Activated CD8-positive, alpha-beta memory T cell treated with anti-CD3 and anti-CD28 coated beads, Interleukin-2, amount 50 U/mL, for 4 hours (primary cell): ENCODE measurements at places on chromosomes 6 and 20.

- peak; percentile 40 for DNase-seq
Observed at GRCh38 chr20:35226884-35227681, 593 bp downstream of the MMP24 start.

DNA sequence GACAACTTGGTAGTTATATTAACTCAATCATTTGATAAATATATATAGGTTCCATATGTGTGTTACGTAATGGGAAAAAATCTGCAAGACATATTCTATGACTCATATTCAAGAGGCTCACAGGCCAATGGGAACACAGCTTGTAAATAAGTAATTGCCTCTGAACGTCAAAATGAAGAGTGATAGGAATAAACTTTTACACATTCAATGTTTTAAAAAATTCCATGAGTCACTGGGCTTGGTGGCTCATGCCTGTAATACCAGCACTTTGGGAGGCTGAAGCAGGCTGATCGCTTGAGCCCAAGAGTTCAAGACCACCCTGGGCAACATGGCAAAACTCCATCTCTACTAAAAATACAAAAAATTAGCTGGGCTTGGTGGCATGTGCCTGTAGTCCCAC, 209.4 kb upstream of the MCHR2 start:
- no peak for DNase-seq

DNA sequence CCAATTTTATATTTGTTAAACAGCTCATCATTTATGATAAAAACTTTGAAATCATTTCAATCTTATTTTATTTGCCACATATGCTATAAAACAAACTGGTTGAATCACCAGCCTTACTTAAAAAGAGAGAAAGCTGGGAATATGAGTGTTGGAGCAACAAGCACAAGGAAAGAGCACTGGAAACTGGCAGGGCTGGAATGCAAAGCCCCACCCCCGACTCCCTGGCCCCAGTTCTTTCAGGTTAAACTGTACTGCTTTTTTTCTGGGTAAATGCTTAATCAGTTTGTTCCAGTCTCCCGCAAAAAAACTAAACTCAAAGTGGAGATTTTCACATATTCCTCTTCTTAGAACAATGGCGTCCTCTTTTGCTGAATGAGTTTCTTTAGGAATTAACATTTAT, 433.8 kb upstream of the NOX3 start:
- DNase-seq = no peak

- DNase-seq = no peak
Observed at GRCh38 chr20:10771435-10772140, 97.8 kb upstream of the JAG1 start.

GRCh38 chr6:87093651-87094050, 1.3 kb downstream of the CGA start:
- DNase-seq = no peak

DNA sequence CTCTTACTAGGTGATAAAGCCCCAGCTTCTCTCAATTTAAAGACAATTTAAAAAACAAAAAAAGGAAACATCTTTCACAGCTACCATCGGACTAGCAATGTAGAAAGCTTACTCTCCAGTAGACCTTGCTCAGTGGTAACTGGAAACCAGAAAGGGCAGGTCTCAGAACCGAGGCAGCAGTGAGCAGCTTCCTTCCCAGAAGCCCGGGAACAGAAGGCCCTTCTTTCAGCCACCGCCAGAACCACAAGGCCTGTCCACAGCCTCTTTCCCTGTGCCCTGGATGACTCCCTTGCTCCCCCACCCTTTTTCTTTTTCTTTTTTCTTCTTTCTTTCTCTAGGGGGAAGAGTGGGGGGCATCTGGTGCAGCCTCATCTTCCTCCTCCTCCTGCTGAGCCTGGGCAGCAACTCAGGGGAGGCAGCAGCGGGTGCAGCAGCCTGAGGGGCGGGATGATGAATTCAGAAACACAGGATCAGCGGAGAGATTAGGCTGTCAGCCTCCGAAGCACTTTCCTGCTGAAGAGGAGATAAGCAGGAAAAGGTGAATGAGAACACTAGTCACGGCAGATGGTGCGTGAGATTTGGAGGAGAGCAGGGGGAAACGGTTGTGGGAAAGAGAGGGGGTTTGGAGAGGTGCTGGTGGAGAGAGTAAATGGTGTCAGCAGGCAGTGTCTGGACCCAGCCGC, 158.5 kb downstream of the ID4 start:
- no peak for DNase-seq

- DNase-seq = peak; percentile 41
Observed at GRCh38 chr6:26183581-26184366, 96.5 kb downstream of the HFE start.

GRCh38 chr6:51382847-51383246, 564.2 kb downstream of the TFAP2B start:
- no peak for DNase-seq

- no peak for DNase-seq
Observed at GRCh38 chr6:96934087-96934486, 9.6 kb downstream of the KLHL32 start.

GRCh38 chr6:75206576-75207342, 906 bp upstream of the COL12A1 start:
- no peak for DNase-seq

DNA sequence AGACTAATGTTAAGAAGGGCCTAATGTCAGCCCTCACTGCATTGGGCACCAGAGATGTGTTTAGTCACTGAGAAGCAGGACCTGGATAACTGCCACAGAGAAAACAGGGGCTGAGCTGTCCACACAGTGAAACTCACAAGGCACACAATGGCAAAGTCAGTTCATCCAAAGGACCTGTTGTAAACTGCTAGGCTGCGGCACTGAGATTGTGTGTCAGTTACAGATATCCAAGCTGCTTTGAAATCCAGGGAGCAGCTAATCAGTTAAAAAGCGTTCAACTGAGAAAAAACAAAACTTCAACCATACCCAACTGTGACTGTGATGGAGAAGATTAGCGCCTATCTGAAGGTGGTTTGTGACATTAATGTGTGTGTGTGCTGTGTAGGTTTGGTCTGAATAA, 27.8 kb upstream of the TMEM14A start:
- no peak for DNase-seq

GRCh38 chr6:133396233-133396983, 155.3 kb downstream of the EYA4 start:
- no peak for DNase-seq

DNA sequence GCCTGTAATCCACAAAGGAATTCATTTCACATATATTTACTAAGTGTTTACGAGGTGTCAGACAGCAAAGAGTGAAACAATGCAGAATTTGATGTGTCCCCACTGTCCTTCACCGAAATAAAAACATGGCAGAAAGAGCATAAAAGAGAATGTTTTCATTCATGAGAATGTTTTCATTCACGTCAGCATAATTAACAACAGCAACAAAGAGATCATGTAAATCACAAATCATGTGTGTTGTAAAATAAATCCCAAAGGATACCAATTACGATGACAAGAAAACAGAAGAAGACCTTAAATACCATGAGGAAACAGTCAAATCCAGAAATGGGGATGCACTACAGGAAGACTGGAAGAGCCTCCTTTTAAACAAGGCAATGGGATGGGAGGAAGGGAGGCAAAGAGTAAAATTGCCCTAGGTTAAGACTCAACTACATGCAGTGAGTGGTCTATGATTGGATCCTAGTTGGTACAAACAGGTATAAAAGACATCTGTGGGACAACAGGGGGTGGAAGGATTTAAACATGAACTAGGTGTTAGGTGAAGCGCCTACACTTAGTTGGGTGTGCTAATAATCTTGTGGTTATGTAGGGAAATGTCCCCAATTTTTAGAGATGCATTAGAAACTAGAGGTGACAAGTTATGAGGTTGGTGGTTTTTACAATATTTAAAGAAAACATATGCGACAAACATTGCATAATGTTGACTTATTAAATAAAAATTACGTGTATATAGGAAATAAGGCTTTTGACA, 1.5 kb downstream of the ZSCAN31 start:
- no peak for DNase-seq

DNA sequence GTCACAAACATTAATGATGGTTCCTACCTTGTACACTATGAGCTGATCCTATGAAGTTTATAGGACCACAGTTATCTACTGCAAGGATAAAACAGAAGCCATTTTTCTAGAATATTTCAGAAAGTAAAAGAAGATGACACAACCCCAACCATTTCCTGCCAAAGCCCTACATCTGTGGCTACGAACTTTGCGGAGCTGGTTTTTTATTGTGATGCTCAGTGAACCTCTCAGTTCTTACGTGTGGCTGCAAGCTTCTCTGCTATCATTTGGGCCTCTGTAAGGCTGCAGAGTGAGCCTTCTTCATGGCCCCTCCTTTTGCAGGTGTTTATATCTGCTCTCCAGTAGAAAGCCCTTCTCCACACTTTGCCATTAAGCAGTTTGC, 17.8 kb upstream of the TAGAP start:
- peak; percentile 48 for DNase-seq

DNA sequence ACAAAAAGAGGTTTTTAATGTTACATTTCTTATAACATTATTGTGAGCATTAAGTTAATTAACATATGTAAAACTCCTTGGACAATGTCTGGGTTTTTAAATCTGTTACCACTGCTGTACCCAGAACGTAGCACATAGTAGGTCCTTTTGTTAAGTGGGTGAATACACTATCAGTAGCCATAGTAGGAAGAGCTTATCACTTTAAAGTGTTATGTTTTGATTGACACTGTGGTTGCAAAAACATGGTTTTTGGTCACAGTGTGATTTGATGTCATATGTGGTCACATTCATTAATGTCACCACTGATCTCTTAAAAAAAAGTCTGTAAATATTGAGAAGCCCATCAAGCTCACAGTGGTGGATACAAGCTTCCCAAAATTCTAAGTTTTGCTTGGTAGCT, 160.7 kb downstream of the PLCB1 start:
- DNase-seq = no peak

GRCh38 chr6:56863366-56863765, 91.5 kb upstream of the BEND6 start:
- no peak for DNase-seq

- DNase-seq = no peak
Observed at GRCh38 chr20:35560105-35560511, 18.2 kb downstream of the ERGIC3 start.

GRCh38 chr6:74579047-74579446, 626.8 kb downstream of the COL12A1 start:
- DNase-seq = no peak

DNA sequence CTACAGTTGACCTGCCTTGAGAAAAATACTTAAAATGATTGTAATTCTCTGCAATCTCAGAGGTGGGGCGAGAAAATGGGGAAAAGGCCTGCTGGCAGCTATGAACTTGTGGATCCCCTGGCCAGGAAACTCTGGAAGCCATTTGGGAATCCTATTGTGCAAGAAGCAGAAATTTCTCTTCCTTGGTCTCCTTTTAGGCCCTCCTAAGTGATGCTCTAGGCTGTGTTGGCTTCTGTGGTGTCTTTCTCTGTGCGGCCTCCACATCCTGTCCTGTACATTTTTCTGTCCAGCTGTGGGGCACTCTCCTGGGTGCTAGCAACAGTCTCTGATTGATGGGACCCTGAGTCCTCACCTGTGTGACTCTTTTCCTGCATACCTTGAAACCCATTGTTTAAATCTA, 290.9 kb downstream of the FARS2 start:
- no peak for DNase-seq

DNA sequence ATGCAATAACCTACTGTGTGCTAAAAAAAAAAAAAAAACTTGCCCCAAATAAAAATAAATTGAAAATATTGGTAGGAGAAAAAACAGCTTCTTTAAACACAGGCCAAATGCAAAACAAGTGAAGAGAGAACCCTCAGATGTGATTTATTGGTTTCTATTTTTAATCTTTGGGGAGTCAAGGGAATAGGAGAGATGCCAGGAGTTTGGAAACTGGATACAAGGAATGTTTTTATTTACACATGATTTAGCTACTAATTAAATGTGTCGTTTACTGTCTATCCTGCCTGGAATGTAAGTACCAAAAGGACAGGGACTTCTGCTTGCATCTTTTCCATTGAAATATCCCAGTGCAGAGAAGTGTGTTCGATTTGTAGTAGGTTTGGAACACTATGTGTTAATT, 810.7 kb downstream of the MAFB start:
- no peak for DNase-seq

DNA sequence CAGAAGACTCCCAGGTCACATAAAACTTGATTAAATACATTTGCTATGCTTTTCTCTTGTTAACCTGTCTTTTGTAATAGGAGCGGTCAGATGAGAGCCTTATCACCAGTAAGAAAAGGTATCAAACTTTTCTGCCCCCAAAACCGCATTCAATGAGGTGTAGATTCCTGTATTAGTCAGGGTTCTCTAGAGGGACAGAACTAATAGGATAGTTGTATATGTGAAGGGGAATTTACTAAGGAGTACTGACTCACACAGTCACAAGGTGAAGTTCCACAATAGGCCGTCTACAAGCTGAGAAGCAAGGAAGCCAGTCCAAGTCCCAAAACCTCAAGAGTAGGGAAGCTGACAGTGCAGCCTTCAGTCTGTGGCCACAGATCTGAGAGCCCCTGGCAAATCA, 32.7 kb downstream of the PTPRK start:
- DNase-seq = no peak

GRCh38 chr6:78835817-78836216, 31.5 kb upstream of the IRAK1BP1 start:
- DNase-seq = no peak

DNA sequence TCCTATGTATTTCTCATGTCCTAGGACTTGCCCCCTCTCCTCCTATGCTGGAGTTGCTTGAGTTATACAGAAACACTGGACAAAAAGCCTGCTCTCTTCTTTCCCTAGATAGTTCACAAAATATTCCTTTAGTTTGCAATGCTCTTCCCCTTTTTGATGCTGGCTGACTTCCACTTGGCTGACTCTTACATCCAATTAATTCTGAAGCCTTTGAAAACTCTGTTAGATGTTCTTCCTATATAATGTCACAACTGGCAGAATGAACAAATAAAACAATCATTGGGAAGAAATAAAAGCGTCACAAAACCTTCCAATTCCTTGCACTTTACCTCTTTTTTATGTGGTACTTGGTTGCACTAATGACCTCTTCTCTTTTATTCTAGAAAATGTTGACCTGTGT, 253.8 kb upstream of the CITED2 start:
- no peak for DNase-seq

- DNase-seq = no peak
Observed at GRCh38 chr6:113359155-113360140, 497.7 kb upstream of the MARCKS start.

DNA sequence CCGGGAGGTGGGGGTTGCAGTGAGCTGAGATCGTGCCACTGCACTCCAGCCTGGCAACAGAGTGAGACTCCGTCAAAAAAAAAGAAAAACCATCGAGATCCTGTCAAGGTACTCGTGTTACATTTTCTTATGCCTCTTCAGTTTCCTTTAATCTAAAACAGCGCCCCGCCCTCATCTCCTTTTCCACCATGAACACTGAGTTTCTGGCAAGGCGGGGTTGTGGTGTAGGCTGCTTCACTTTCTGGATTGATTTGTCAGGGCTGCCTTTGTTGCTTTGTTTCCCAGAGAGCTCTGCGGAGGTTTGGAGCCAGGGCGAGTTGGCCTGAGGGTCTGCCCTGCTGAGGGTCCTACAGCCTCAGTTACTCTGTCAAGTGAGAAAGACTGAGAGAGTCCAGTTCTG, 8.9 kb downstream of the ITPR3 start:
- no peak for DNase-seq

GRCh38 chr6:9292975-9293374, 857.6 kb upstream of the SLC35B3 start:
- no peak for DNase-seq
